Renal pelvis (tissue), 12 donors: ENCODE measurements at places on chromosomes 12 and 14. TPM values are rescaled to one million over a fixed set of nuclear protein-coding genes. Genes with fewer than 3 reads are reported as not detected.

Gene CNPY2
- 172 TPM for polyA plus RNA-seq

Gene CHGA
- 0.33 TPM for polyA plus RNA-seq

Gene TMEM30B
- 13.2 TPM for polyA plus RNA-seq

DNA sequence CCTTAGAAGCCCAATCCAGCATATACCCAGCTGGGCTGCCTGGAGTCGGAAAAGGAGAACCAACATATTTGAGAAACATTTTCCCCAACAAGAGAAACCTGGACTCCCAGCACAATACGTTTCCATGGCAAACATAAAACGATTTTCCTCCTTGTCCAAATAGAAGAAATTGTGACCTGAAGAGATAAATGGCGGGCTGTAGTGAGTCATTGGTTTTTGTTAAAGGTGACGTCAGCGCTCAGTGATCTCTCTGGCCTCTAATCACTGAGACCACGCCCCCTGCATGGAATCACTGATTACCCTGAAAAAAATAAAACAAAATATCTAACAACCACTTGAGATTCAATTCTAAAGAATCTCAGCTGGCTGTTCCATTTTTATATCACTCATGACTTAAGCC lies 6.0 kb downstream of the CCDC60 start:
- DNase-seq, result no peak

Gene TMCC3
- polyA plus RNA-seq, result 39.4 TPM

Gene CLEC1B
- 1.6 TPM for polyA plus RNA-seq

DNA sequence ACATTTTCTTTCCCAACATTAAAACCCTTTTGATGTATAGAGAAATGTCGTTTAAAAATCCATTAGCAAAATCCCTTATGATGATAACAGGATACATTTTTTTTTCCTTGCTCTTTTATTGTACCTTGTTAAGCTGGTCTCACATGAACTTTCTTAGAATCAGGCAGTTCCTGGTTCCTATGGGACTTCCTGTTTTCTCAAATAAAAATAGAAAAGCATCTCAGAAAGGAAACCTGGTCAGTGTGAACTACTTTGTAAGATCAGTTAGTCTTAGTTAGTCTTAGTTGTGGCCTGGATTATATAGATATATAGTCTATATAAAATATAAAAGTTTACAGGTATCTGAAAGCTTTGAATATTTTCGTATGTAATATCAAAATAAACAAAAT lies 40.3 kb downstream of the LEMD3 start:
- DNase-seq, result no peak

GRCh38 chr14:105867961-105868599 lies 341.7 kb downstream of the TMEM121 start:
- DNase-seq, result no peak

GRCh38 chr14:64818151-64818550 lies 61.6 kb downstream of the SPTB start:
- no peak for DNase-seq

Gene SPTB
- polyA plus RNA-seq, result 15.5 TPM

DNA sequence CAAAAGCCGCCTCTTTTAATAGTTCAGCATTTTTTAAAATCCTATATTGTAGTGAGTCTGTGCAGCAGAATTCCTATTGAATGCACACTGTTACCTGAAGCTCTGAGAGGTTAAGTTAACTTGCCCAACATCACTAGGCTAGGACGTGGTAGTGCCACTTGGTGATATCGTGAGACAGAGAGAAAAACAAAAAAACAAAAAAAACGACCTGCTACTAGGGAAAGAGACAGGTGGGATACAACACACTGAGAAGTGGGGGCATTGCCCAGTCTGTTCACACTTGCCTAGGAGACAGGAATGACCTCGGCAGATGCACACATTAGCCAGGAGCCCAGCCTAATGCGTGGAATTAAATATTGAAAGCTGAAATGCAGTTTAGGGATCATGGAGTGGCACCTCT lies 129.7 kb upstream of the CCND2 start:
- no peak for DNase-seq

DNA sequence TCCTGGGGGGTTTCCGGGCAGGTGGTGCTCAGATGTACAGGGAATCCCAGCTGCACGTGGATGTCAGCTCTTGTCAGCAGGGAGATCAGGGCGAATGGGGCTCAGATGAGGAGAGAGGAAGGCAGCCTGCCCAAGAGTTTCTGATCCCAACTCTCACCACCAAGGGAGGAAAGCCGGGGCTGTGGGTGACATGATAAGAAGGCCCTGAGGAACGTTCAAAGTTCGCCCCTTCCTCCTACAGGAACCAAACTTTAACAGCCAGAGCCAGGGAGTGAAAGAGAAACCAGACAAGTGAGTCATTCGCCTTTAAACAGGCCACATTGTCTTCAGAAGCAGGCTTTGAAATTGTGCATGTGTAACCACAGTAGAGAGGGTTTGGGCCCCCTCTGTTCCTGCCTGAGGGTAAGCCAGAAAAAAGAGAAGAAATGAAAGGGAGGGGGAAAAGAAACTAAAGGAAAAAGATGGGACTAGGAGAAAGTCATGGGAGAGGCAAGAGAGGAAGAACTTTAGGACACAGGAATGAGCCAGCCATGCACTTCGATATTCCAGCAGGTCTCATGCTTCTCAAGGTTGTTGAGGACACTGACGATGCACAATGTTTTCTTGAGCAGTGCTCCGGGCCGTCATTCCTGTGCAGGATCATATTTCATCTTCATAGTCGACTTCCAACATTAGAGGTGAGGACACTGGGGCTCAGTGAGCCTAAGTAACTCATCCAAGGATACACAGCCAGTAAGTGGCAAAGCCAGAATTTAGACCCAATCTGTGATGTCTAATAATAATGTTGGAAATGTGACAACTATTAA lies 691.4 kb upstream of the TBX3 start:
- no peak for DNase-seq

GRCh38 chr12:124538194-124539082 lies 29.0 kb downstream of the NCOR2 start:
- DNase-seq, result no peak

DNA sequence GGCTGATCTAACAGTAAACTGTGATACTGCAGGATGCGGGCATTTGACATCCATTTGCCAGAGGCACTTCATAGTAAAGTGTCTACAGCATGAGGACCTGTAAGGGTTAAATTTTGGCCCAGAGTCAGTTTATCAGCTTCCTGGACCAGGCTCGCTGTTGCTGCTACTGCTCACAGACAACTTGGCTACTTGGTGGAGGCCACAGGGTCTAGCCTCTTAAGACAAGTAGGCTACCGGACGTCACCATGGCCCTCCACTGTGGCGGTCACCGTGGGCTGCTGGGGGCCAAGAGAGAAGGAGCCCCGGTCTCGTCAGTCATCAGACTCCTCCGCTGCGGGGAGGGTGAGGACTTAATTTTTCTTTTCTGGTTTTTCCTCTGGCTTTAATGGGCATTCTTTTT lies 117.3 kb upstream of the PZP start:
- no peak for DNase-seq

Gene IAPP
- polyA plus RNA-seq, result not detected

Gene LRFN5
- 11.8 TPM for polyA plus RNA-seq

GRCh38 chr14:61470261-61470960 lies 149.0 kb downstream of the PRKCH start:
- DNase-seq, result peak; percentile 44

GRCh38 chr14:24665440-24665991 lies 31.5 kb upstream of the GZMB start:
- no peak for DNase-seq

- DNase-seq, result no peak
These were observed 2.4 kb downstream of the HRK start for GRCh38 chr12:116878567-116879508.

GRCh38 chr14:22311636-22312035 lies 277.4 kb downstream of the DAD1 start:
- no peak for DNase-seq

DNA sequence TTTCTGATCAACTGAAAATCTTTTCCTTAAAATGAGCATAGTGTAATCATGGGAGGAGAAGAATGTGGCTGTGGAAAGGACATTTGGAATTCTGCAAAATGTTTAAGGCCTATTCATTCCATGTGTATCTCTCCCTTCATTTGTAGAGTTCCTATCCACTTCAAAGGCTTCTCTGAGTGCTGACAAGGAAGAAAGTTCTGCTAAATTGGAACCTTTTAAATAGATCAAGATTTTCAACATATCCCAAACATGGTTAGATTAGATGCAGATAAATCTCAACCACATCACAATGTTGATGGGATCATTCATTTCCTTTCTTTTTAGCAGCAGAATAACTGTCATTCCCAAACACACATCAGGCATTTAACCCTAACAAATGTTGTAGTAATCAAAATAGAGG lies 28.4 kb upstream of the SIX1 start:
- no peak for DNase-seq

Gene ABCD2
- polyA plus RNA-seq, result not detected

Gene CCDC38
- 0.99 TPM for polyA plus RNA-seq
